GM18507 (cell line): ENCODE measurements at places on chromosomes 1 and 21.

- DNase-seq = no peak
Measured at GRCh38 chr1:206075786-206076755, 23.1 kb downstream of the RHEX start.

- DNase-seq = no peak
Measured at GRCh38 chr21:46003575-46004007, 22.0 kb downstream of the COL6A1 start.

DNA sequence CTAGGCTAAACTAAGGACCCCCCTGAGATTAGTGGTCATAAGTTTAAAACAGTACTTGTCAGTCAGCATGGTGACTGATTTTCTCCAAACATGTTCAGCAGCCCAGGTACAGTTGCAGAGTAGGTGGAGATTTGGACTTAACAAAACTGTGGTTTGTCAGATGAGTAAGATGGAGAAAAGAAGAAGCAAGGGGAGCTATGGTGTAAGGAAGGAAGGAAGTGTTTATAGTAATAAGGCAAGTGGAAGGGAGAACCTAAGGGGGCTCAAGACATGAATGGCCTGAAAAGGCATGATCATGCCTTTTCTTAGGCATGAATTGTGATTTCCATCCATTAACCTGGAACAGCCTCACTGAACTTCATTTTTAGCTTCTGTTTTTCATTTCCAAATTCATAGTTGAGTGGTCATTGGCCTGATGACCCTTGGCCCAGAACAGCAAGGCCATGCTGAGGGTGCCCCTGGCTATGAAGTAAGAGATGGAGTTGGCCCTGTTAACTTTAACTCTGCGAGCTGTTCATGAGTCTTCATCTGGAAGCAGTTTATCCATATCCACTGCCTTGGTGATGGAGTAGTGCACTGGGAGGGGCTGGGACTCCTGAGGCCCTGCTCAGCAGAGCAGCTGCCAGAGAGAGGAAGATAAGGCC is 60.7 kb downstream of the LRRC8D start:
- no peak for DNase-seq

- DNase-seq = no peak
Measured at GRCh38 chr1:70333245-70333644, 21.3 kb downstream of the ANKRD13C start.

GRCh38 chr1:107640207-107640606 is 324.8 kb downstream of the VAV3 start:
- DNase-seq = no peak

DNA sequence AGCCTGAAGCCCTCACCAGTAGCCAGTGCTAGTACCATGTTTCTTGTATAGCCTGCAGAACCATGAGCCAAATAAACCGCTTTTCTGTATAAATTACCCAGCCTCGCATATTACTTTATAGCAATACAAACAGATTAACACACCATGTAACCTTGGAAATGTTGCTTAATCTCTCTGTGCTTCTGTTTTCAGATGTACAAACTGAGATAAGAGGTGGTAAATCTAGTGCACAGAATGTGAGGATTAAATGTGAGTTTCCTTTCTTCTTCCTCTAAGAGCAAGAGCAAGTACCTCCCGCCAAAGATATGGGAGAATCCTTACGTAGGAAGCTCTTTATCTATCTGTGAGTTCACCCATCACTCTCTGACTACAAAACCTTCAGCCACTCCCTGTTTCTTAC is 128.4 kb downstream of the HIVEP3 start:
- DNase-seq = no peak

- no peak for DNase-seq
Measured at GRCh38 chr1:17350083-17350482, 21.9 kb upstream of the PADI6 start.
